ENCODE measurements at places on chromosomes 16 and 17.

GRCh38 chr17:81386141-81386645, 9.1 kb upstream of the BAHCC1 start:
- DNase-seq: no peak

DNA sequence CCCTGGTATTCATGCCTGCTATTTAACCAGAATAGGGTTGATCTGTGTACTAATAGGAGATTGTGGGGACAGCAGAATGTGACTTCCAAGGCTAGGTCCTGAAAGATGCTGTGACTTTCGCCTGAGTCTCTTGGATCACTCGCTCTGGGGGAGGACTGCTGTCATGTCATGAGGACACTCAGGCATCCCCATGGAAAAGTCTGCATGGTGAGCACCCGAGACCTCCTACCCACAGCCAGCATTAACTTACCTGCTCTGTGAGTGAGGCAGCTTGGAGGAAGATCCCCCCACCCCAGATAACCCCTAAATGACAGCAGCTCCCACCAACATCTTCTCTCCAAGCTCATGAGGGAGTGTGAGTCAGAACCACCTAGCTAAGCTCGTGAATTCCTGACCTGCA, 30.3 kb upstream of the C16orf78 start:
- DNase-seq: no peak

GRCh38 chr17:69286257-69286656, 40.7 kb downstream of the ABCA5 start:
- DNase-seq: no peak

- no peak for DNase-seq
Observed at GRCh38 chr17:78820841-78821240, 19.8 kb downstream of the USP36 start.

All from H4 (cell line).